ENCODE measurements at places on chromosomes 12 and 14.

- DNase-seq = no peak
These were observed 3.0 kb downstream of the ACRBP start for GRCh38 chr12:6644257-6644596.

- DNase-seq = no peak
These were observed at the start of gene FAIM2 for GRCh38 chr12:49903700-49904423. TSS of gene FAIM2 (minus strand) at chr12:49903900. CDS start at chr12:49903792, 108 bp downstream.

GRCh38 chr14:89309670-89310177 is 107.3 kb downstream of the FOXN3 start:
- no peak for DNase-seq

DNA sequence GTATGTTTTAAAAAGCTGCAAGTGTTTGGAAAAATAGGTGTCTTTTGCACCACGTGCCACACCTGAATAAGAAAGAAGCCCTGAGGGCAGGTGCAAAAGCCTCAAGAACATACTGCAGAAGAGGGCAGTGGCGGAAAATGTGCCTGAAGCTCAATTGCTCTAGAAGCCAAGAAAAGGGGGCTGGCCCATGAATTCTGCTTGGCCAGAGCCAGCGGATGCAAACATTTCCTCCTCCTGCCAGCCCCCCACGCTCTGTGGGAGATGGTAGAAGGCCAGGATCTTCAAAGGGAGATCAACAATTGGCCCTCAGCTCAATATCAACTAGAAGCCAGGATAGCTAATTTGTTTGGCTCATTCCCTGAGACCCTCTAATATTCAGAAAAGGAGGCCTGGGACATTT is 80.3 kb upstream of the TMEM132D start:
- DNase-seq = no peak

DNA sequence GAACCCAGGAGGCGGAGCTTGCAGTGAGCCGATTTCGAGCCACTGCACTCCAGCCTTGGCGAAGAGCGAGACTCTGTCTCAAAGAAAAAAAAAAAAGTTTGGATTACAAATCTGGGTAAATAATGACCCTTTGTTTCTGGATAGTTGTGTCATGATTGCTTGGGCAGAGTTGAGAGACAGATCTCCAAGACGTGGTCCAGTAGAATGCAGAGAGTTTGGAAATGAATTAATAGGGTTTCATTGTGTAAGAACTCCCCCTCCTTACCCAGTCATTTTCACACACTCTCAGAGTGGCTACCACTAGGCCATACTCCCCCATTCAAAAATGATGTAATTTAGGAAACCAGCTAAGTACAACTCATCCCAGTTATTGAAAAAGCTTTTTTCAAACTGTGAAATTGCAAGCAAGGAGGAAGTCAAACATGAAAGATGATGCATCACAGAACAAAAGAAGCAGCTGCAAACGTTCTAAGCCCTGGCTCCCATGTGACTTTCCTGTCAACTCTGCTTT is 1331.9 kb downstream of the AACS start:
- DNase-seq = no peak

GRCh38 chr12:26654623-26655022 is 178.4 kb downstream of the ITPR2 start:
- no peak for DNase-seq

GRCh38 chr12:109650808-109651207 is 62.8 kb upstream of the FAM222A start:
- DNase-seq = no peak

DNA sequence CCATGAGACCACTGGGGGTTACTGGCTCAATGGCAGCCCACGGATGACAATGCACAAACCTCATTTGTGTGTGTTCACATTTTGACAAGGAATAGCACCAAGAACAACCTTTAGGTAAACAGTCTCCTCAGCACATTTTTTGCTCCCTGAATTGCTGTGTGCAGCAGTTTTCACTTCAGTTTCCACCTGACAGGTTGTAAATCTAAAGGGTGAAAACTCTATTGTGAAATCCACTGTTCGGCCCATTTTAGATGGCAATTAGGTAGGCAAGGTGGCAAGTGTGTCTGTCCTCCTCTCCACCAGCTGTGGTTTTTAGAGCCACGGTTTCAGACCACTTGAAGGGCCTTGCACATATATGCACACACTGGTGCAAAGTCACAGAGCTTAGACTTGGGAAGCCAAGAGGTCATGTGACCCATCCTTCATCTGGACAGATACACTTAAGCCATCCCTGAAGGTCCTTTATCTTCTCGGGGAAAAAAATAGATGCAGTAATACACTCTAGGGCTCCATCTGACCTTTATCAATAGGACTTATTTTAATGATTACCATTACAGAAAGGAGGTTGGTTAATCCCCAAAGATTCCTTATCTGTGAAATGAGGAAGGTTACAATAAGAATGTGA is 23.2 kb downstream of the HAL start:
- DNase-seq = no peak
